ENCODE measurements at places on chromosomes 6 and 20.
A peak's percentile ranks its signal among the peaks of the same experiment; 100 is the strongest.

DNA sequence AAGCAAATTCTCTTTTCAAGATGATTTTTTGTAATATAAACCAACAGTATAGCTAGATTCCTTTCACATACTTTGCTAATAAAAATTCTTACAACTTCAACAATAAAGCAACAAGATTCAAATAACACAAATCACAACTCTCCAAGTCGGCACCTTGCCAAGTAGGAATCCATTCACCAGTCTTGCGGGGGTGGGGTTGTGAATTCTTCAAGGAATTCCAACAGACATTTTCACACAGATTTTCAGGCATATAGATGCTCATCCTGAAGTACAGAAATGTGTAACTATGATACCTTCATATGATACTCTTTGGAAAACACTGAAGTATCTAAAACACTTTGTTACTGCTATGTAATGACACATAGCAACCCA lies 36.5 kb downstream of the SCML4 start:
- no peak for DNase-seq

- DNase-seq, result peak; percentile 81
Observed at GRCh38 chr6:159665868-159666635, 27.0 kb downstream of the SOD2 start.

GRCh38 chr6:142302421-142303175 lies 791 bp downstream of the ADGRG6 start:
- no peak for DNase-seq

GRCh38 chr6:126753606-126754005 lies 364.9 kb upstream of the RSPO3 start:
- DNase-seq, result no peak

GRCh38 chr6:18823782-18824386 lies 436.7 kb downstream of the RNF144B start:
- DNase-seq, result peak; percentile 5

- no peak for DNase-seq
Observed at GRCh38 chr6:169962604-169963469, 211.4 kb downstream of the ERMARD start.

DNA sequence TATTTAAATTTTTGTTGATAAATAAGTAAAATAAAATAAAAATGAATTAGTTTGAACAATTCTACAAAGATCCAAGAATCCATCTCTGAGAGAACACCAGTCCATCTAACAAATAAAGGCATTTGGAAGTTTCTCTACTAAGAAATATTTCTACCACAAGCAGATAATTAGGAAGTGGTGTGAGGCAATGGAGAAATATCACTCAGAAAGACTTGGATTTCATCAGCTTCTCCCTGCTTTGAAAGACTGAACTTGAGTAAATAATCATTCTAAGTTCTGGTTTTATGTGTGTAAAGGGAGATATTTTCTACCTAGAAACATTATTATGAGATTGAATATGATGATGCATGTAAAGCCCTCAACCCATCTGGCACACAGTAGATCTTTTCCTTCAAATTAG lies 17.8 kb upstream of the TCF21 start:
- no peak for DNase-seq

GRCh38 chr20:35395728-35396127 lies 16.0 kb downstream of the UQCC1 start:
- DNase-seq, result peak; percentile 50

- DNase-seq, result no peak
Observed at GRCh38 chr6:13593103-13593502, 18.7 kb downstream of the SIRT5 start.

DNA sequence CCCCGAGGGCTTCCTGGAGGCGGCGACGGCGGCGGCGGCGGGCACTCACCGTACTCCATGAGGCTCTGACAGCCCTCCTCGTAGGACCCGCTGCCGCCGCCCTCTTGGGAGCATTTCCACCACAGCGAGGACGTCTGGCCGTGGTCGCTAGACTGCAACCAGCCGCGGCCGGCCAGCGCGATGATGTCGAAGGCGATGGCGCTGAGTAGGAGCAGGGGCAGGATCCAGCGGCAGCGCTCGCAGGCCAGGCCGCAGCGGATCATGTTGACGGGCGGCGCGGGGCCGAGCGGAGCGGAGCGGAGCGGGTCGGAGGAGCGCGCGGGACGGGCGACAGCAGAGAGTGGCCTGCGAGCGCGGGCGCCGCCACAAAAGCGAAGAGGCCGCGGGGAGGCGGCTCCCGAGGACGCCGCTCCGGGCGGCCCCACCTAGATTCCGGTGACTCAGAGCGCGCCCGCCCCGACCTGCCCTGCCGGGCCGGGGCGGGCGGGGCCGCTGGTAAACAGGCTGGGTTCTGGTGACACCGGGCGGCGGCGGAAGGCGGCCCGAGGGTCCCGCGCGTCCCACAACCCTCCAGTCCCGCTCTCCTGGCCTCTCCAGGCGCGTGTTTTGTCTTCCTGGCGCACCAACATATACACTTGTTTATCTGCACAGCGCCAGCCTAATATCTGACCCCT lies at the start of gene PERP:
TSS of gene PERP (minus strand) at position 342 of the 674 bp plus-strand sequence. CDS start at position 263, 79 bp downstream.
- DNase-seq, result peak; percentile 48

DNA sequence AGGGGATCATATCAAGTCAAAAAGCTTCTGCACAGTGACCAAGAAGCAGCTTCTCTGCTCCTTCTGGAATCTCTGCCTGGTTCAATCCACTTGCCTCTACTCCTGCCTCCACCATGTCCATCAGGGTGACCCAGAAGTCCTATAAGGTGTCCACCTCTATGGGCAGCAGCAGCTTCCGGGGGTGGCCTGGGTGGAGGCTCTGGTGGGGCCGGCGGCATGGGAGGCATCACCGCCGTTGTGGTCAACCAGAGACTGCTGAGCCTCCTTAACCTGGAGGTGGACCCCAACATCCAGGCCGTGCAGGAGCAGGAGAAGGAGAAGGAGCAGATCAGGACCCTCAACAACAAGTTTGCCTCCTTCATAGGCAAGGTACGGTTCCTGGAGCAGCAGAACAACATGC lies 159.3 kb downstream of the PRKN start:
- no peak for DNase-seq

DNA sequence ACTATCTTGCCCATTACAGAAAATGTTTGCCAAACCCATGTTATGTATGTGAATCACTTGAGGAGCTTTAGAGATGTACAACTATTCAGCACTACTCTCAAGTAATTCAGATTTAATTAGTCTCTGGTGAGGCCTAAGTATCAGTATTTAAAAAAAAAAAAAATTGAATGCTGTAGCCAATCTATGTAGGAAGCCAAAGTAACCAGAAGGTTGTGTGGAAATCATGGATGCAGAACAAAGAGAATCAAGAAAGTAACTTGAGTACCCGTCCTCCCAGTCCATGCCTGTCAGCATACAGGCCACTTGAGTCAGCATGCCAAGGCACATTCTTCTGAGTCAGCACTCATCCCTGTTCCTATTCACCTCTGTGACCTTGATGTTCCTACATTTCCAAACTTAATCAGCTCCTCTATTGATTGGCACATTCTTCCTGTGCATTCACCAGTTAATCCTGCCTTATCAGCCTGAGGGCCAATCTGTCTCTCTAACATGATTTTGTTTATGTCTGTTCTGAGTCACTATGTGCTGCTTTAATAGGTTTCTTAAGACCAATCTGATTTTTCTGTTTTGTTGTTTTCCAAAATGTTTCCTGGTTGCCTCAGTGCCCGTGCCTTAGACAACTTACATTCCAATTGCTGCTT lies 165.6 kb downstream of the KCNQ5 start:
- DNase-seq, result peak; percentile 88

DNA sequence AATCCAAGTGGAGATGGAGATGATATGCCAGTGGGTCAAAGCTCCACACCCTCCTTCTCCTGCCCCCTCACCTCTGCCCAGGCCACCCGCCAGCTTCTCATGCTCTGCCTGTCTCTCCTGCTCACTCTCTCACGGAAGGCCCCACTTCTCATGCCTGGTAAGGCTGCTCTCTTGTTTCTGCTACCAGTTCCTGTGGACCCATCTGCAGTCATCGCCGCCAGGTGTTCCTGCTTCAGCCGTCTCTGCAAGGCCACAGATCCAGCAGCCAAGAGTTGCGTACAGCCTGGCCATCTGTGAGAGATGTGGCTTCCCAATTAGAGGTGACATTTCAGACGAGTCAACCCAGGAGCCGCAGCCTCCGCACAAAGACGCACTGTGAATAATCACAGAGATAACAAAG lies 40.8 kb upstream of the NXT1 start:
- no peak for DNase-seq

DNA sequence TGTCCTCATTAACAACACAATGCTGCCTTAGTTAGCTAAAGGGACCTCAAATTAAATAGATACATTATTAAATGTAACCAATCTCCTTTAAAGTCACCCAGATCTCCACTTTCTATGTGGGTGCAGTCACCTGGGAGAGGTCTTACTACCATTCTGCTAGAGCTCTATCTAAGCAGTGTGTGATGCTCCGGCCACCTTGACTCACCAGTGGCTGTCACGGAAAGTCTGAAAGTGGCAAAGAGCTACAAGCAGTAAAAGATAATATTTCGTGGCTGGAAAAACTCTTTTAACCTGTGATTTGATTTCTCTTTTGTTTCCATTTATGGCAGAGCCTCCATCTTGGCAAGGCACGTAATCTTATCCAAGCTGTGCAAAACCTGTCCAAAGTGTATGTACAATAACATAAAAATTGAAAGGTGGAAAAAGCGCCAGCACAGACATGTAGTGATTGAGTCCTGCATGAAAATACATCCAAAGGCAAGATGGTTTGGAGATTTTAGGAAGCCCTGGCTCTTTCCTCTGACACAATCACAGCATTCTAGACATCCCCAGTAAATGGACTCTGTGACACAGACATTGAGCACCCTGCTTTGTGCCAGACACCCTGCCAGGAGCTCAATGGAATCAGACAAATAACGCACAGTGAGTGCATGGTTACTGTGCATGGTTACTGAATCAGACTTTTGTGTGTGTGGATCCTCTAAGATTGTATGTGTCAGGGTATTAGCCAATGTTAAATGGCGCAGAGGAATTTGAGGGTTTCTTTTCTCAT lies 116.6 kb downstream of the ADAT2 start:
- no peak for DNase-seq

GRCh38 chr20:25382704-25383370 lies 7.8 kb downstream of the ABHD12 start:
- DNase-seq, result no peak

GRCh38 chr6:37878150-37878710 lies 58.7 kb downstream of the ZFAND3 start:
- DNase-seq, result no peak

GRCh38 chr20:17609811-17610377 lies 40.0 kb downstream of the DSTN start:
- DNase-seq, result no peak

GRCh38 chr6:48744948-48745347 lies 634.0 kb upstream of the PTCHD4 start:
- DNase-seq, result peak; percentile 19

DNA sequence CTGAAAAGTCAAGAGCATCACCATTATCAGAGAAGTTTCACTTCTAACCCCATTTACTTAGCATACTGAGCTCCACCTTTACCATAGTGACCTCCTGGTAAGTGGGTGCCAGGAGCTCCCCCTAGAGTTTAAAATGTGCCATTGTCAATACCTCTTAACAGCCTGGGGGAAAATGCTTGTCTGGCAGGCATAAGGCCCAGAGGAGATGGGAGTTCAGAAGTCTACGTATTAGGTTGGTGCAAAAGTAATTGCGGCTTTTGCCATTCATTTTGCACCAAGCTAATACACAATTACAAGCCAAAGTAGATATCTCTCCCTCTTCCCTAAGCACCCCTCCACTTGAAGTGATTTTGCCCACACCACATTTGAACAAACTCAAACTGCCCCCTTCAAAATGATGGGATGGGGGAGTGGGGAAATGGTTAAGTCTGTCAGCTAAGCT lies 919.0 kb downstream of the KIF16B start:
- DNase-seq, result peak; percentile 37

DNA sequence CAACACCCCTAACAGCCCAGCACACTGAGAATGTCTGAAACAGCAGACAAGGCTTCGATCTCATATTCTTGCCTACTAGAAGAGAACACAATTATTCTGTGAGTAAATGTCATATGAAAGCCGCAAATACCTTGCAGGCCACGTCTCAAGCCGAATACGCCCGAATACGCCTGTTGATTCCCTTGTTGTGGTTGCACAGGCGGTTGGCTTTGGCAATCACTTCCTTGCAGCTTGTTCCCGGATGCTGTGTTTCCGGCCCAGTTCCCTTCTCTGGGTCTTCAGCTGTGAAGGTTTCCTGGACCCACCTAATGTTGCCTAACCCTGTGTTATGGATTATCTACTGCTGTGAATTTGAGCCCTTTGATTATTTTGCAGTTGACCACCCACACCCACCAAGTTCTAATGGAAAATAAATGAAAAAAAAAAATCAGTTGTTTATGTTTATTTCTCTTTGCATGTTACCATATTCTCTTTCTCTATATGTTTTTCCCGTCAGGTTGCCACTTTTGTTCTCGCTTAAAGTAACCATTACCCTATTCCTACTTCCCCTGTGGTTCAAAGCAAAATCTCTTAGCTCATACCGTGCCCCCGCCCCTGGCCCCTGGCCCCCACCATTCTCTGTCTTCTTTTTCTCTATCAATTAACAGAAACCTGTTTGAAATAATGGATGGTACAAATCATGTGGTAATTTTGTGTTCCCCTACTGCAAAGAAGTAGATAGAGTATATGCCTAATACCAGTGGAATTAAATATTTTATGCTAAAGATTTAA lies 172.4 kb downstream of the ADGB start:
- DNase-seq, result no peak

DNA sequence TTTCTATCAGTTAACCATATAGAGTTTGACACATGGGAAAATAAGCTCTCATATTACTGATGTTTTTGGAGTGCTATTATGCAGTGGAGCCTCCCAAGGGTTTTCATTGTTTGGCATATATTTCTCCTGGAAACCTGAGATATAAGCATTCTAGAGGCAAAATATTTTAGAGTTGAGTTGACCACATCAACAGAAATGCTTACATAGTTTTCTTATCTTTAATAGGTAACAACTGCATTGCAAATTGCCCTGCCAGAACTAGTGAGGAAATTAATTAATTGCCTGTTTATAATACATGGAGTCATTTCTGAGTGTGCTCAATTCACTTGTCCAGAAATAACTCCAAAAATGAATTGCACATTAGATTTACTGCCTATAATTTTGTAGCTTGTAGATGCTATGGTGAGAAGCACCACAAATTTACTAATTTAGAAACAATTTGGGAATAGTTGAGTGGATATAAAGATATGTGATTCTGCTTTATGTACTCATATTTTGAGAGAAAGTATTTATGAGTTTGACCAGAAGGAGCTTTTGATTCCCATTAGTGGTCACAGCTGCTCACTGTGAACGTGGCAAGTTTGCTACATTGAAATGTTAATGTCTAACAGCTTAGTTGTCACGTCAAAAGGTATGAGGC lies 288.7 kb downstream of the CD109 start:
- DNase-seq, result no peak

- DNase-seq, result no peak
Observed at GRCh38 chr6:130216620-130217019, 6.1 kb downstream of the SAMD3 start.

DNA sequence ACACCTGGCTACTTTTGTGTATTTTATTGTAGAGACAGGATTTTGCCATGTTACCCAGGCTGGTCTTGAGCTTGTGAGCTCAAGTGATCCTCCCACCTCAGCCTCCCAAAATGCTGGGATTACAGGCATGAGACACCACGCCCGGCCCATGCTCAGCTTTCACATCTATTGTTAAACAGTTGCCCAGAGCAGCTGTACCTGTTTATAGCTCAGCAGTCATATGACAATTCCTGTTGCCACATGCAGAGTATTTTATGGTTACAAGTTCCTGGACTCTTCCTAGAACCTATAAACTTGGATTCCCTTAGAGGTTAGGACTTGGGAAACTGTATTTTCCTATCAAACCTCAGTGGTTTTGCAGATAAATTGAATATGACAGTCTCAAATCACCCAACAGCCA lies 188.3 kb upstream of the KCNG1 start:
- no peak for DNase-seq
